A549 treated with RU486 at 1 μM for 4 hours (cell line): ENCODE measurements at places on chromosomes 3 and 15. TPM values are rescaled to one million over a fixed set of nuclear protein-coding genes. Genes with fewer than 3 reads are reported as not detected.

The CHD2 gene
- 28.5 to 31.6 TPM (median 28.9 TPM) in 5 replicates for total RNA-seq

The P2RY12 gene
- total RNA-seq = not detected in 5 replicates

The ALDH1A2 gene
- 0.33 to 0.41 TPM (median 0.40 TPM) in 3 of 5 replicates, not detected in the others for total RNA-seq

The INSYN1 gene
- 1.2 to 2.4 TPM (median 2.0 TPM) in 5 replicates for total RNA-seq

The MITF gene
- total RNA-seq = 8.0 to 10.6 TPM (median 9.5 TPM) in 5 replicates

The KLHL6 gene
- not detected in 5 replicates for total RNA-seq
